ENCODE measurements at places on chromosomes 1 and 21.

DNA sequence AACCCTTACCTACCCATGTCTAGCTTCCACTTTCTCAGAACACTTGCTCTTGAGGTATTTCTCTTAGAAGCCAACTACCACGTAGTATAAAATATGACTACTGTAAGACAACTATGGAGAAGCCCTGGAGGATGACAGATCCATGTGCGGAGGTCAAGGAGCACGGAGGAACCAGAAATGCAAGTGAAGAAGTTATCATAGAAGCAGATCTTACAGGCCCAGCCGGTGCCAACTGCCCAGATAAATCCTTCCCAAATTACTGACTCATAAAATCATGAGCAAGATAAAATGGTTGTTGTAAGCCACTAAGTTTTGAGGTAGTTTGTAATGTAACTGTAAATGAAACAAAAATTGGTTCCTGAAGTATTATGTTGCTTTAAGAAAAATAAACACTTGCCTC, 12.6 kb downstream of the GTF2B start:
- DNase-seq = no peak

DNA sequence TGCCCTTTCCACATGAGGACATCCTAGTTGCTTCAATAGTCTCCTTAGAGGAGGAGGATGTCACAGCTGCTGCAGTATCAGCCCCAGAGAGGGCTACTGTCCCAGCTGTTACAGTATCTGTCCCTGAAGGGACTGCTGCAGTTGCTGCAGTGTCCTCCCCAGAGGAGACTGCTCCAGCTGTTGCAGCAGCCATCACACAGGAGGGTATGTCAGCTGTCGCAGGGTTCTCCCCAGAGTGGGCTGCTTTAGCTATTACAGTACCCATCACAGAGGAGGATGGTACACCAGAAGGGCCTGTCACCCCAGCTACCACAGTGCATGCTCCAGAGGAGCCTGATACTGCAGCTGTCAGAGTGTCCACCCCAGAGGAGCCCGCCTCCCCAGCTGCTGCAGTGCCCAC, 78.5 kb upstream of the BMP8A start:
- no peak for DNase-seq

DNA sequence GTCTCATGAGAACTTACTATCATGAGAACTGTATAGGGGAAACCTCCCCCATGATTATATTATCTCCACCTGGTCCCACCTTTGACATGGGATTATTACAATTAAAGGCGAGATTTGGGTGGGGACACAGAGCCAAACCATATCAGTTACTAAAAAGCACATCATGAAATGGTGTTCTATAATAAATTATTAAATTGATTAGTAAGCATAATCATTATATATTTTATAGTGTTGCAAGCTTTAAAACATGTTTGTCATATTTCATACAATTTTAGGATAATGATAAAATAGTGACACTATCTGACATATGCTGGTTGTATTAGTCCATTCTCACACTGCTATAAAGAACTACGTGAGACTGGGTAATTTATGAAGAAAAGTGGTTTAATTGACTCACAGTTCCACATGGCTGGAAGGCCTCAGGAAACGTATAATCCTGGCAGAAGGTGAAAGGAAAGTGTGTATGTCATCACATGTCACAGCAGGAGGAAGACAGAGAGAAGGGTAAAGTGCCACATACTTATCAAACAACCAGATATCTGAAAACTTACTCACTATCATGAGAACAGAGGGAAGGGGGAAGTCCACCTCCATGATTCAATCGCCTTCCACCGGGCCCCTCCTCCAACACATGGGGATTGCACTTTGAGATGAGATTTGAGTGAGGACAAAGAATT, 539.2 kb upstream of the OLFM3 start:
- DNase-seq = no peak

DNA sequence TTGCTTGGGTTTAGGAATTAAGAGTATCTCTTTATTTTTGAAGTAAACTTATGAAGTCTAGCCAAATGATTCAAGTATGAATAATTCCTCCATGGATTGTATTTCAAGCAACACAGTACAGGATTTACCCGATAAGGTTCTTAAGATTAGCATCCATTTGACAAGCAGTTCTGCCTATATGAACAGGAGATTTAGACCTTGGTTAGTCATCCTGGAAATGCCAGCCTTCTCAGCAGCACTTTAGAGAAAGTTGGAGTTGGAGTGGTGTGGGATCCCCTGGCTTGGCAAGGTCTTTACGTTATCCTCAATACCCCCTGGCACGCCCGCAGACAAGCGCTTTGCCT, 1.6 kb downstream of the BCAR3 start:
- no peak for DNase-seq

All from lung (tissue), 17 donors.